DMS79 treated with DMSO at 0.1 percent for 48 hours (cell line): ENCODE measurements at places on chromosomes 4 and X.

GRCh38 chrX:136272325-136272724 is 21.1 kb upstream of the MAP7D3 start:
- no peak for DNase-seq

DNA sequence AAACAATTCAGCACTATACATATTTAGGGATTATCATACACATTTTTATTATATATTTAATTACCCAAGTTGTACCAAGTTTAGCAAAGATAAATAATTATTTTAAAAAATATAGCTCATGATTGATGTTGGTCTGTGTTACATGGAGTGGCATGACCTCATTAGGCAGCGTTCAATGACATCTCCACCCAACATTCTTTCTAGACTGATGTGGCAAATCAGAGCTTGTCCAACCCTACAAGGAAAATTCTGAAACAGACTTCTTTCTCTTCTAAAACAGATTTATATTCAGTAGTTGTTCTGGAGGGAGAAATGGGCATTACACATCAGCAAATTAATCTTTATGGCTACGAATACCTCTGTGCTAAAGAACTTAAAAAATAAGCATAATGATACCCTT is 189.7 kb downstream of the PDGFC start:
- DNase-seq, result no peak

GRCh38 chrX:153438532-153438931 is 7.3 kb downstream of the TREX2 start:
- DNase-seq, result no peak

GRCh38 chr4:12286351-12286750 is 857.7 kb upstream of the HS3ST1 start:
- no peak for DNase-seq

DNA sequence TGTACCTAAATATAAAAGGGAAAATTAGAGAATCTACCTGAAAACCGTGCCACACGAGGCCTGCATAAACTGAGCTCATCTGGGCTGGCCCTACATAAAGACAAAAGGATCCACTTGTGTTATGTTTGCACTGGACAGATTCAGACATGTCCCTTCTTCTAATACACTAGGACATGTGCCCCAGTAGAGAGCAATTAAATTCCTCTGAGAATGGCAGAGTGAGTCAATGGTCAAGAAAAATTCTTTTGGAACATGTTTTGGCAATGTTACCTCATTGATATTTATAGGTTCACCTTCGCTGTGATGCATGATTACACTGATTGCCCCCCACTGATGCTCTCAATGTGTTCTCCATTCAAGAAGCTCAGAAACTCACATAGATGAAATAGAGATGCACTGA is 95.2 kb downstream of the MANBA start:
- no peak for DNase-seq

DNA sequence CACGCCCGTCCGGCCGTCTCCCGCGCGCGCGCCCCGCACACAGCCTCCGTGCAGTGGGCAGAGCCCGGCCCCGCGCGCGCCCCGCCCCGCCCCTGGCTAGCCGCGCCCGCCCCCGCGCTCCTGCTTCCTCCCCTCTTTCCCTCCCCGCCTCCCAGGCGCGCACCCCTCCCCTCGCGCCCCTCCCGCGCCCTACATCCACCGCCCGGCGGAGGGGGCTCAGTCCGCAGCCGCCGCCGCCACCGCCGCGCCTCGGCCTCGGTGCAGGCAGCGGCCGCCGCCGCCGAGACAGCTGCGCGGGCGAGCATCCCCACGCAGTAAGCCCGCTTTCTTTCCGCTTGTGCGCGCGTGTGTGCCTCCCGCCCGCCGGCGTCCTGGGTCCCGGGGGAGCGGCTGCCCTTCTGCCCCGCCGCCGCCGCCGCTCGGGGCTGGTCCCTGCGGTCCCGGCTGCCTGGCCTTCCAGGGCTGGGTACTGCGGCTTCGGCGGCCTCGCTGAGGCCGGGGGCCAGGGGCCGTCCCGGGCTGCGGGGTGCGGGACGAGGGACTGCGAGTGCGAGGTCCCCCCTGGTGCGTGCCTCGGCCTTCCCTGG is at the start of gene FHL1:
TSS of gene FHL1 (plus strand) at position 219 of the 587 bp plus-strand sequence.
- no peak for DNase-seq

- DNase-seq, result peak; percentile 17
These were observed 3.6 kb upstream of the TMEM271 start for GRCh38 chr4:579543-580175.

- no peak for DNase-seq
These were observed 59.8 kb downstream of the MRPL1 start for GRCh38 chr4:77922158-77923094.

- DNase-seq, result no peak
These were observed 577.1 kb downstream of the GALNTL6 start for GRCh38 chr4:172390331-172390730.

DNA sequence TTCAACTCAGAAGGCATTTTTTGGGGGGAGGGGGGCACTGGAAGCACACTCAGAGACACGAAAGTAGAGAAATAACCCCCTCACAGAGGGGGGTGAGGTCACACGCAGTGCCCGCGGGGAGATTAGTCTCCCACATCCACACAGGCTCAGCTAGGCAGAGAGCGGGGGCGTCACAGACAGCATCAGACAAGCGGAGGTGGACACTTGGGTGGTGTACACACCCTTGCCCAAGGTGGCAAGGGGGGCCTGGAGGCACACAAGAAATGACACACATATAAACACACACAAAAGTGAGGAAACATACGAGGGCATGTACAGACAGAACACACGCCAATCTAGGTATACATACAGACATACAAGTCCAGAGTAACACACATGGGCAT is 637 bp upstream of the SYN1 start:
- no peak for DNase-seq

GRCh38 chr4:184368731-184369130 is 105.6 kb downstream of the IRF2 start:
- no peak for DNase-seq

DNA sequence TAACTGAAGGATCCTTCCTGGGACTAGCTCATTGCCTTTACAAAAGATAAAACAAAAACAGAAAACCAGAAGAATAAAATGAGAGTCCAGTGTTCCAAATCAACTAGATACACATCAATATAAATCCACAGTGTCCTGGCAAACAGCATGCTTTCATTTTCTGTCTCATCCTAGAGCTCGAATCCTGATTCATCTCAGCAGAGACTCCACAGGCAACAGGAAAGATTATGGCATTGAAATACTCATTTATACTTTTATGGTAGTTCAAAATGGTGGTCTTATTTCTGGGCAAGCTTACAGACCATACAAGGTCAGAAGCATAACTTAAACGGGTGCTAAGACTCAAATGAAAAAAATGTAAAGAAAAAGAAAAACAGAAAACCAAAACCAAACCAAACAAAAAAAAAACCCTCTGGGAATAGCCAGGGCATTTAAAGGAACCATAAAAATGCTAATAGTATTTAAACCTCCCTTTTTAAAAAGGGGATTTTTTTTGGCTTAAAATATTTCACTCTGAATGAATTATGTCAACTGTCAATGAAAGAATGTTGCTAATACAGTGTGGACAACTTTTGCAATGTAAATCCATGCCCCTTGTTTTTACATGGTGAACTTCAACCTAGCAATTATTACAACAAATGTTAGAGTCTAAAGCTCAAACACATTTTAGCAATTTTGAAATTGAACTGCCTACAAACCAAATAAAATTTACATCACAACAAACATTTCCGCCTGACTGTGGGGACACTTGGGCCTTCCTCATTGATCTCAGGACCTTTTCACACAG is 57.9 kb downstream of the GPR101 start:
- no peak for DNase-seq

DNA sequence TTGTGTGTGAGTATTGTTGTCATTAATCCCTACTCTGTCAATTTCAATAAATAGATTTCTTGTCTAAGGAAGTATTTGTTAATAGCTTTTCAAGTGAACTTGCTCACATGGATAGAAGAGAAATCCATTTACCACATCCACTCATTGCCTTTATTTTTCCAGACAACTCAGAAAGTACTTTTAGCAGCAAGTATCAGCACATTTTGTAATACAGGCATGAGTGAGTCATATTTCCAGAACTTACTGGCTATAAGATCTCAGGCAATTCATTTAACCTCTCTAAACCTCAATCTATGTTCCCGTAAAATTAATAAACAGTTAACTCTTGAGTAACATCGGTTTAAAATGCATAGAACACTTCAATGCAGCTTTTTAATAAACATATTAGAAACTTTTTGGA is 317.9 kb upstream of the PCDH7 start:
- no peak for DNase-seq

DNA sequence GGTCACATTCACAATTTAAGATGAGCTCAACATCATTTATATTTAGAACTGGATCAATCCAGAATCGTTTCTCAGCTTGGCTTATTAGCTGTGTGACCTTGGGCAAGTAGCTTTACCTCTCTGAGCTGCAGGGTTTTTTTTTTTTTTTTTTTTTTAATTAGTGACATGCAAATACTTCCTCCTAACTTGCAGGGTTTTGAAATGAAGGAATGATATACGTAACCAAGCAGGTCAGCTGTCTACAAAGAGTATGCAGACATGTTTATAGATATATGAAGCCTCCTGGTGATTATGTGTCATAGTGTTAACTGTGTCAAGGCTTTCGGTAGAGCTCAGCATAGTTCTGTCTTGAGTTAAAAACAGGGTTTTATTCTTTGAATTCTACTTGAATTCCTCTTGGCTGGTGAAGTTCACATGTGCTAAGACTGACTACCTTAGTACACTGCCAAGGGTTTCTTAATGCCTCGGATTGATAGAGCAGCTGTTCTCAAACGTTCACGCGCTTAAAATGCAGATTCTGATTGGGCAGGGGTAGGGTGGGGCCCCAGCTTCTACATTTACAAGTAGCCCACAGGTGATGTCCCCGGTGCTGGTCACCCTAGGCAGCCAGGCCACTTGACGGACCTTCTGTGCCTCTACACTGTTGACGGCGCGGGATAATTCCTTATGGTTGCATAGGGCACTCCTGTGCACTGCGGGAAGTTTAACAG is 654 bp upstream of the STS start:
- peak; percentile 3 for DNase-seq

GRCh38 chr4:142383354-142383753 is 462.7 kb downstream of the INPP4B start:
- DNase-seq, result no peak

DNA sequence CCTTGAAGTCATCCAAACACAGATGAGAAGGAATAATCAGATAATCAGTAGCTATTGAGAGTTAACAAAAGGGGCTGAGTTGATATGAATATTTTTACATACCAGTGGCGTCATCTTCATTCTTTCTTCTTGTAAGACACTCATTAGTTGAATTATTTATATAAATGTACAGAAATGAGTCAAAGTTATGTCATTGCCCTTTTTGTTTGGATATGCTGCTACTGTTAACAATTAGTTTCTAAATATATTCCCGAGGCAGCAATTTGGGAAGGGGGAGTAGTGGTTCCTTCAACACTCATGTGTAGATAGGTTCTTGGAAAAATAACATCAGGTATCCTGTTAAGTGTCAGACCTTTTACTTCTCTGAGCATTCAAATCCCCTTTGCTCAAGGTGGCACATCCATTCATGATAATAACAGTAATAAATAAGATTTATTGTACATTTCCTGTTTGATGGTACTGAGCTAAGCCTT is 436.6 kb downstream of the SPRY1 start:
- no peak for DNase-seq

DNA sequence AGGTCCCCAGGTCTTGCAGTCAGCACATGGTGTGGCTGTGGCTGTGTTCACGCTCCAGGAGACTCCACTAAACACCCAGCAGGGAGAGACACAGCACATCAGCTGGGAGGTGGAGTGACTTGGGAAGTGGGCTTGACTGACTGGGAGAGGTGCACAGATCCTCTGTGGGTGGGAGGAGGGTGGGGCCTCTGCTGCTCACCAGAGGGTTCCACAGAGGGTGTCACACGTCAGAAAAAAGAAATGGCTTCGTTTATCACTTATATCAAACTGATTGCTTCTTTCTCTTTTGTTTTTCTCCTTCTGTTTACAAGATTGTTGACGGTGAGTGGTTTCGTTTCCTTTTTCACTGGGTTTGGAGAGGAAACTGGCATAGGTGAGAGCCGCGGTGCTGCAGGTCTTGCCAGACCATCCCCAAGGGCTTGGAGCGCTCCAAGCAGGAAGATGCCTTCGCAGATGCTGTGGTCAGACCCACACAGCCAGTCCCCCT is 24.8 kb upstream of the FAM193A start:
- DNase-seq, result no peak

DNA sequence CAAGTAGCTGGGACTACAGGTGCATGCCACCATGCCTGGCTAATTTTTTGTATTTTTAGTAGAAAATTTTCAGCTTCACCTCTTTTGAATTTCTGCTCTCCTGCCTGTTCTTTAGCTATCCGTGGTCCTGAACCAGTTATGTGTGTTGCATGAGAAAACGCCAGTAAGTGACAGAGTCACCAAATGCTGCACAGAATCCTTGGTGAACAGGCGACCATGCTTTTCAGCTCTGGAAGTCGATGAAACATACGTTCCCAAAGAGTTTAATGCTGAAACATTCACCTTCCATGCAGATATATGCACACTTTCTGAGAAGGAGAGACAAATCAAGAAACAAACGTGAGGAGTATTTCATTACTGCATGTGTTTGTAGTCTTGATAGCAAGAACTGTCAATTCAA is 13.9 kb downstream of the ALB start:
- DNase-seq, result no peak

DNA sequence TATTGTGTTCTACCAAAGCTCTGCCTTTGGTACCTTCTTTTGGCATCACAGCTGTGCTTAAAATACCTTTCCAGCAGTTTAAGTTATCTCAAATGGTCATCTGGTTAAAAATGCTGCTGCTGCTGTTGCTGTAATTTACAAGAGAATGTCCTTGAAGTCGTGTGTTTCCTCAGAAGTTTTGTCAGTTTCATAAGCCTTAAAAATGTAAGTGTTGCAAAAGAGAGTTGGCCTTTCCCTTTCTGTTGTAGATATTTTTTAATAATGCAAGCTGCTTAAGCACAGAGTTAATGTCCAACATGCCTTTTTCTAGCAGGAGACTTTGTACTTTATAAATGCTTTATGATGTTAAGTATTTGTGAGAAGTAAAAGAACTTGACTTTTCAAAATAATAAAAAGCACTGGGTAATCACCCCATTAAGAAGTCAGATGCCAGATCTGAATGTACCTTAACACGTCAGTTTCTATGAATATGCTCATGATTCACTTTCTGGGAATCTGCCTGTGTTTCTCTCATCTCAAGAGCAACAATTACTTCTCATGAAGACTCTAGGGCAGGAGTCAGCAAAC is 35.3 kb upstream of the TENM3 start:
- DNase-seq, result no peak
